ENCODE measurements at places on chromosomes 6 and 20.

DNA sequence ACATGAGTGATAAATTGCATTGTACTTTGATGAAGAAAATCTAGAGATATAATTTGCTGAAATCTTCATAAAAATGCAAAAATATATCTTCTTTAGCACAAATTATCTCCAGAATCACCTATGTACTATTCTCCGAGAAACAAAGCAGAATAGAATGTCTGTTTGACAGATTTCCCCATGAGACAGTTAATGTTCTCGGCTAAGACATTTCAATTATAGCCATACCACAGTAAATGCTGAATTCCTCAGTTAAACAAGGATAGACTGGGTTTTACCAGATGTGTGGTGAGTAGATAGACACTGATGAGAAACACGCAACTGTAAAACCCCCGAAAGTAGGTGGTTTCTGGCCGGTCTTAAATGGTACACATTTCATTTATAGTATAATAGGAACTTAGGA lies 69.8 kb downstream of the SNAP25 start:
- no peak for DNase-seq

DNA sequence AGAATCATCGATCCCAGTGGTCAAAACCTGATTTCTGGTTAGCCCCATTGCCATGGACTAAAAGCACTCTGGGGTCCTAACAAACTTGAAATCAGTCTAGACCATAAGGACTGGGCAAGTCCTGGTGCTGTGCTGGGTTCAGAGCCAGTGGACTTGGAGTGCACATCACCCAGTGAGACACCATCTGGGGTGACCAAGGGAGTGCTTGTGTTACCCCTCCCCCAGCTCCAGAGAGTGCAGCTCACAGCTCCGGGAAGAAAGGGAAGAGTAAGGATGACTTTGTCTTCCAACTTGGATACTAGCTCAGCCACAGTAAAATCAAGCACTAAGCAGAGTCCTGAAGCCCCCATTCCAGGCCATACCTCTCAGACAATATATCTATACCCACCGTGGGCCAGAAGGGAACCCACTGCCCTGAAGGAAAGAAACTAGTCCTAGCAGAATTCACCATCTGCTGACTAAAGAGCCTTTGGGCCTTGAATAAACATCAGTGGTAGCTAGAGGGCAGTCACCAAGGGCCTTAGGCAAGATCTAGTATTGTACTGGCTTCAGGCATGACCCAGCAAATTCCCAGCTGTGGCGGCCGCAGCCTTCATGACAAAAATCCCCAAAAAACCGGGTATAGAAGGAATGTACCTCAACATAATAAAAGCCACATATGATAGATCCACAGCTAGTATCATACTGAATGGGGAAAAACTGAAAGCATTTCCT lies 153.5 kb upstream of the OGFRL1 start:
- no peak for DNase-seq

DNA sequence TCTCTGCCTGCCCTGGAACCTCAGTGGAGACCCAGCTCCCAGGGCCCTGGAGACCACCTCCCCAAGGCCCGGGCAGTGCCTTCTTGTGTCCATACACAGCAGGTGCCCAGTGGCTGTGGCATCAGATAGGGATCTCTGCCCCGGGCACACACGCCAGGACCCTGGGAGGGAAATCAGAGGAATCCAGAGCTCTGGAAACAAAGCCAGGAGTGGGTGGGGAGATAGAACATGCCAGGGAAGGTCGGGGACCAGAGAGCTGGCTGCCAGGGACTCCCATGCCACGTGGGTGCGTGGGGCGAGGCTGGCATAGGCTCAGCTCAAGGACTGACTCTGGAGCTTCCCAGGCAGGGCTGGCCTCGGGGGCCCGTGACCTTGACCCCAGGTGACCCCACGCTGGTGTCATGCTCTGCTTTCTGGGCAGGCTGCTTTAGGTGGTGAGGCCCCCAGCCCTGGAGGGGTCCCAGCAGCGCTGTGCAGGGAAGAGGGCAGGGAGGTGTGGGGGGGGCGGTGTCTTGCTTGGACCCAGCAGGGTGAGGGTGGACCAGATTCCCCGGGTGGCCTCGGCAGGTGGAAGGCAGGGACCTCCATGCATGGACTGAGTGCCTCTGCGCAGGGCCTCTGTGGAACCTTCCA lies 17.6 kb upstream of the GATA5 start:
- DNase-seq: no peak

DNA sequence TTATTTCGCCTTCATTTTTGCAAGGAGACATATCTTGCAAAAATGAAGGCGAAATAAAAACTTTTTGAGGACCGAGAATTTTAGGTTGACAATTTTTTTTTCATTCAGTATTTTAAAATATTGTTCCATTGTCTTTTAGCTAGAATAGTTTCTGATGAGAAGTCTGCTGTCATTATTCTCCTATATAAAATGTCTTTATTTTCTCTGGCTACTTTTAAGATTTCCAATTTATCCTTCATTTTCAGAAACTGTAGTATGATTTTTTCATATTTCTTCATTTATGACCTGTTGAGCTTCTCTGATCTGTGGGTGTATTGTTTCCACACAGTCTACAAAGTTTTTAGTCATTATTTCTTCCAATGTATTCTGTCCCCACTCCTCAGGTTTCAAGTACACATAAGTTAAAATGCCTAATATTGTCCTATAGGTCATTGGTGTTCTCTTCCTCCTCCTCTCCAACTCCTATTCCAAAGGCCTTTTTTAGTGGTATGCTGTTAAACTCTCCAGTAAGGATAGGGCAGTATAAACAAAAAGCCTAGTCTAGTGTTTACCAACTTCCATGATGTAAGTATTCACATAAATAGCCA lies 15.7 kb downstream of the AHI1 start:
- no peak for DNase-seq

DNA sequence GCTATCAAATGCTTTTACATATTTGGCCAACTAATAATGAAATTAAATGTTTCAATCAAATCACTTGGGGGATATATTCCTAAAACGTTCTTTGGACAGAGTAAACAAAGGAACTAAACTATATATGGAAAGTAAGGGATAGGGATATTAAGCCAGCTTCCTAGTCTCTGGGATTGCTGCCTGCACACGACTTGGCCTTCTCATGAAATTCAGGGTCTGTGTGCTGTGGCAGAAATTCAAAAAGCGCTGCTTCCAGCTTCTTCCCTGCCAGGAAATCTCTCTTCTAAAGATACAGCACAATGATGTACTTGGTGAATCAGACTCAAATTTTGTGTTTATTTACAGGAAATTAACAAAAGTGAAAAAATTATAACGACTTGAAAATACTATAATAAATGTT lies 206.3 kb upstream of the RAB32 start:
- DNase-seq: no peak

DNA sequence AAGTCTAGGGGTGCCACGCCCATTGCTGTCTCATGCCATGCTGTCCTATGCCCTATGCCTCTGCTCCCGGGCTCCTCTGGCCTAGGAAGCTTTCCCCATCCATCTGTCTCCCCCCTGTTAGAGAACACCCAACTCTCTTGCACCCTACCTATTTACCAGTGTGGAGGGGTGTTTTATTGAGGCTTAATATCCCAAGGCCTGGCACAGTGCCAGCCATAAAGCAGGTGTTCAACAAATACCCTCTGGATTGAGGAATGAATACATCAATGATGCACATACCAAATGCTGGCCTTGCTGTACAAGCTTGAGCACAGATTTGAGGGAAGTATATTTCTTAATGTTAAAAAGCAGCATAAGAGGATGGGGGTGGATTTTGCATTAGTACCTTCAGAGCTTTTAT lies 38.3 kb downstream of the METTL24 start:
- no peak for DNase-seq

DNA sequence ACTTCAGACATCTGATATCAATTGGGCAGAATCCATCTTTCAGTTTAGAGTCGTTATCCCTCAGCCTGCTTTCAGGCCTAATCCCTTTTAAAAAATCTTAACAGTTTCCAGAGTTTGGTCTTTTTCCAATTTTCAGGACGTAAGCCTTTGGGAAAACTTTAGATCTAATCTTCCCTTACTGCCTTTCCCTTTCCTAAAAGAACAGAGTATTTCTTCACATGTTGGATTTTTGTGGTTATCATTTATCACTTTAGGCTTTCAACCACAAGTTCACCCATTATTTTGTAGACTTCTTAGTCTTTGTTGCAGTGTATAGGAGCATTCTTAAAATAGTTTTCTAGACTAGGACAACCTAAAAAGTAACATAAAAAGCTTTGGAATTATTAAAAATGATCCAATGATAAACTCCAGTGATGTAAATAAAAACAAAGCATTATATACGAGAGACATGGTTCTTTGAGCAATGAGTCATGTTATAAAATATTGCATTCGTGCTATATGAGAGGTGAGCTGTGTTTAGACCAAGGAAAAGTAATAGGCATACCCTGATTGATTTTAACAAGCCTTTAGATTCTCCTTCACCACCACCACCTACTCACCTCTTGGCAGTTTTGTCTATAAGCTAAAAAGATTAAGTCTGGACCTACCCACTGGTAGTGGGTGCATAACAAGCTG lies 90.4 kb upstream of the MCHR2 start:
- no peak for DNase-seq

DNA sequence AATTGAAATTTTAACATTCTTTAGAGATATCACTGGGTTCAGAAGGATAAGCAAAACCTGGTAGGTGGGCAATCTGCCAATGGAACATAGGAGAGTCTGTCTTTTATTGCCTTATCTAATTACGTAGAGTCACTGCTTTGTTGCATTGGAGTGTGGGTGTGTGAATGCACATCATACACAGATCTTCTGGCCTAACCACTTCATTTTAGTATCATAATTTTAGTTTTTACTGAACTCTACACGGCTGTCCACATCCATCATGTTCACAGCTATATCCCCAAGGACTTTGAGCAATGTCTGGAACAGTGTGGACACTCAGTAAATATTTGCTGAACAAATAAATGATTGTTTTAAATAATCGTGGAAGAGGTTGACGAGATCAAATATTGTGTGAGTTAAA lies 104.6 kb upstream of the AKIRIN2 start:
- DNase-seq: no peak

DNA sequence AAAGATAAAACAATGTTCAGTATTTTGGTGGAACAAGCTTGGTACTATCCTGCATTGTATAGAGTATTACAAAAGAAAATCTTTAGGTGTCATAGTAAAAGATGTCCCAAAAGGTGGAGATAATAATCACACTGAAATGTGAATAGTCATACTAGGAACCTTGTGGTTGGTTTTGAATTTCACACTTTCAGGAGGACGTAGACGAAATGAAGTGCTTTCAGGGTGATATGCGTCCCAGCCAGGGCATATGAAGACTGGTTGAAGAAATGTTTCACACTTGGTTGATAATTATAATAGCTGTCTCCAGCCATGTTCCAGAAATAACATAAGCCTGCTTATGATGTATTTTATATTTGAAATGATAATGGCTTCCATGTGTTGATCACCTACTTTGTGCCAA lies 60.4 kb downstream of the SCAND1 start:
- DNase-seq: no peak

DNA sequence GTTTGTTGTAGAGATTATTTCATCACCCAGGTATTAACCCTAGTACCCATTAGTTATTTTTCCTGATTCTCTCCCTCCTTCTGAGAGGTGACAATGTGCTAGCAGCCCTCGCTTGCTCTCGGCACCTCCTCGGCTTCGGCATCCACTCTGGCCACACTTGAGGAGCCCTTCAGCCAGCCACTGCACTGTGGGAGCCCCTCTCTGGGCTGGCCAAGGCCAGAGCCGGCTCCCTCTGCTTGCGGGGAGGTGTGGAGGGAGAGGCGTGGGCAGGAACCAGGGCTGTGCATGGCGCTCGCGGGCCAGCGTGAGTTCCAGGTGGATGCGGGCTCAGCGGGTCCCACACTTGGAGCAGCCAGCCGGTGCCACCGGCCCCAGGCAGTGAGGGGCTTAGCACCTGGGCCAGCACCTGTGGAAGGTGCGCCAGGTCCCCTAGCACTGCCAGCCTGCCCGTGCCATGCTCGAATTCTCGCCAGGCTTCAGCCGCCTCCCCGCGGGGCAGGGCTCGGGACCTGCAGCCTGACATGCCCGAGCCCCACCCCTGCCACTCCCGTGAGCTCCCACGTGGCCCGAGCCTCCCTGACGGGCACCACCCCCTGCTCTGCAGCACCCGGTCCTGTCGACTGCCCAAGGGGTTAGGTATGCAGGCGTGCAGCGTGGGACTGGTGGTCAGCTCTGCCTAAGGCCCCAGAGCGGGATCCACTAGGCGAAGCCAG lies 221.9 kb downstream of the WDR27 start:
- no peak for DNase-seq

DNA sequence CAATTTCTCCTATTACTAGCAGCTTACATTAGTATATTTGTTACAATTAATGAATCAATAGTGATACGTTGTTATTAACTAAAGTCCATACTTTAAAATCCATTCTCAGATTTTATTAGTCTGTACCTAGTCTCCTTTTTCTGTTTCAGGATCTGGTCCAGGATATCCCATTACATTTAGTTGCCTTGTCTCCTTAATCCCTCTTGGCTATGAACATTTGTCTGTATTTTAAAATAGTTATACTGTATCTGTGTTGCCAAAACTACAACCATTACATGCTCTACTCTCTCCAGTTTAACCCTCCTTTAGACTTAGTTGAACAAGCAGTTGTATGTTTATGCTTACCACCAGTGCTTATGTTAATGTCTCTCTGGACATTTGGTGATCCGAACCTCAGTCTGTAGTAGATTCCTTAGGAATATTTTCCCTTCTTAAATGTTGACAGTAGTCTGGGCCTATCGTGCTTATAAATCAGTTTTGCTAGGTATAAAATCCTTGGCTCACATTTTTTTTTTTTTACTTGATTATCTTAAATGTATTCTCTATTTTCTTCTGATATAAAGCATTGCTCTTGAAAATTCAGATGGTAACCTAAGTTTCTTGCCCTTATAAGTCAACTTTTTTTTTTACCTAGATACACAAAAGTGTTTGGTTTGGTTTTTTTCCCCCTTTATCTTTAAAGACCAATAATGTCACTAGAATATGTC lies 12.2 kb downstream of the ALDH5A1 start:
- DNase-seq: no peak

GRCh38 chr6:53833155-53833554 lies 38.4 kb downstream of the LRRC1 start:
- no peak for DNase-seq
